ENCODE measurements at places on chromosomes 11 and 22.

DNA sequence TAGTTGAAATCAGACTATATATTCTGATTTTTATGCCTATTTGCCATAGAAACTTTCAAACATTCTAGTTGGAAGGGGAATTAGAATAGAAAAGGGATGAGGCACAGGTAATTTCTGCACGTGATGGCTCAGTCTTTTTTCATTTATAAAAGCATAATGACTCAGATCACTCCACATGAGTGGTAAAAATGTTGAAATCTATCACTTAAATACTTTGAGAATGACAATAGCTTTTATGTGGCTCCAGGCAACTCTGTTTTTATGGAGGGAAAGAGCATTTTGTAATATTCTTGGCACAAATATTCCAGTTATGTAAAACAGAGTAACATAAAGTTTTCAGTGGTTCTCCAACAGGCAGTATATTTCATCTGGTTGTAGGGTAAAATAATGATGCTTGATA is 5.9 kb upstream of the MMP3 start:
- no peak for DNase-seq

DNA sequence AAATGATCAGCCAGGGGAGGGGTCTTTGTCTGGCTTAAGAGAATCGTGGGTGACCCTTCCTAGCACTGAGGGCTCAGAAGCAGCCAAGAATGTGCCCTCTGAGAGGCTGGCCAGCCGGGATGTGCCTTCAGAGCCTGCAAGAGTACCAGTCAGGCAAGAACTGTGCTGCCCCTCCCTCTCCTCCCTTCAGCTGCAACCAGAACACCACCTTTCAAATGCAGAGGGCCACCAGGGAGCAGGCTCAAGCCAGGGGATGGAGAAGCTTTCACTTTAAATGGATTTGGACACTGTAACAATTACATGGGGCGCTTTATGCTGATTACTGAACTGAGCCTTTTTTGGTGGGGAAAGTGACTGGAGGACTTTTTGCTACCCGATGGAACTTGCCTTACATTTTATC is 44.9 kb upstream of the TENM4 start:
- DNase-seq: no peak

- DNase-seq: no peak
These were observed 12.1 kb upstream of the OMP start for GRCh38 chr11:77090373-77091111.

DNA sequence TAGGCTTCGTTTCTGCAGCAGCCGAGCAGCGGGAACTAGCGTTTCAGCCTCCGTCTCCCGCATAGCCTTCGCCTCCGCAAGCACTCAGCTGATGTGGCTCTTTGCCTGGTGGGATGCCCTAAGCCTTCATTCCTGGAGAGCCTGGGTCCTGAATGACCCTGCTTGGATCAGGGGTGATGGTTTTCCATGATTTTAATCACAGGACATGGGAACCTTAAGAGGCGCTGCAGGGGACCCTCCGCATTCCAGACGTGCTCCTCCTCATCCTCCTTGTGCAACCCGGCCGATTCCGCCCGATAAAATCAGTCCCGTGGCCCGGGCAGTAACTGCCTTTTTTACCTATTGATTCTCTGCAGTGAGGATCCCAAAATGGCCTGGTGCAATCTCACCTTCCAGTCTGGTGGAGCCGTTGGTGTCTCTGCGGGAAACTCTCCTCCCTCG is 8.2 kb downstream of the C11orf21 start:
- no peak for DNase-seq

GRCh38 chr11:104798789-104799188 is 99.5 kb downstream of the CASP12 start:
- DNase-seq: no peak

DNA sequence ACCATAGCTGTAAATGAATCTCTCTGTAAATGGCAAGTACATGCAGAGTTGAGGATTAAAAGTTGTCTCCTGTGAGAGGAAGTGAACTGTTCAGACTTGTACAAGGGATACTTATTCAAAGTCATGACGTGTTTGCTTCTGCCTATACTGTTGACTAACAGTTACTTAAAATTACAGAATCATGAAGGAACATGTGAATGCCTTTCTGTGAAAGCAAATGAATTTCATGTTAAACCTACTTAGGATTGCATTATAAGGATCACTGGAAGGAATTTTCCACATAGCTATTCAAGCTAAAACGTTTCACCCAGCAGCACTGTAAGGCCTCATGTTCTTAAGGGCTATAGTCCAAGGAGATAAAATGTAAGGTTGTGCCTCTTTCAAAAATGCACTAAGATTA is 93.4 kb upstream of the BIRC3 start:
- no peak for DNase-seq

DNA sequence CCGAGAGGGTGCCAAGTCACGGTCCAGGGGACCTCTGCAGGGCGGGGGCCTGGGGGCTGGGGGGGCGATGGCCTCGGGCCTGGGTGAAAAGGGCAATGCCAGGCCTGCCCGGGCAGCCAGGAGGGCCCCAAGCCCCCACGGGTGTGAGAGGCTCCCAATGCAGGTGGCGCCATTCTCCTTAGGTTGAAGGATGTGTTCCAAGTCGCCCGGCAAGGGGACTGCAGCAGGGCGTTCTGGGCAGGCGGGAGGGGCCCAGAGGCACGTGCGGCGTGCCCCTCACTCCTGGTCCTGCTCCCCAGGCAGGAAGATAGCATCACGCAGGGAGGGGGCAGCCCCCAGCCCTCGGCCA is 730 bp upstream of the TNNI2 start:
- no peak for DNase-seq

- DNase-seq: no peak
These were observed 99.8 kb upstream of the OR9G4 start for GRCh38 chr11:56848141-56848809.

- DNase-seq: no peak
These were observed 14.9 kb downstream of the DCPS start for GRCh38 chr11:126318574-126319373.

- no peak for DNase-seq
These were observed 10.9 kb upstream of the ADA2 start for GRCh38 chr22:17229991-17230630.
